Natural killer cell treated with Interleukin-12 subunit alpha and Interleukin-12 subunit beta and Interleukin-15 and Interleukin-18, amount 100 ng/mL, for 72 hours (primary cell): ENCODE measurements at places on chromosomes 1 and 21. TPM values are rescaled to one million over a fixed set of nuclear protein-coding genes. Genes with fewer than 3 reads are reported as not detected.

The SLC41A1 gene
- 80.2 TPM for total RNA-seq

The EYA3 gene
- 64.6 TPM for total RNA-seq

- no peak for DNase-seq
Measured at GRCh38 chr1:228782662-228783417, 47.6 kb downstream of the RHOU start.

GRCh38 chr1:224333309-224333926 lies 3.4 kb upstream of the NVL start:
- DNase-seq, result peak; percentile 67

- no peak for DNase-seq
Measured at GRCh38 chr1:172451002-172451443, 7.2 kb upstream of the PIGC start.

The TMEM82 gene
- total RNA-seq, result not detected

The PPP2R5A gene
- 37.6 TPM for total RNA-seq

DNA sequence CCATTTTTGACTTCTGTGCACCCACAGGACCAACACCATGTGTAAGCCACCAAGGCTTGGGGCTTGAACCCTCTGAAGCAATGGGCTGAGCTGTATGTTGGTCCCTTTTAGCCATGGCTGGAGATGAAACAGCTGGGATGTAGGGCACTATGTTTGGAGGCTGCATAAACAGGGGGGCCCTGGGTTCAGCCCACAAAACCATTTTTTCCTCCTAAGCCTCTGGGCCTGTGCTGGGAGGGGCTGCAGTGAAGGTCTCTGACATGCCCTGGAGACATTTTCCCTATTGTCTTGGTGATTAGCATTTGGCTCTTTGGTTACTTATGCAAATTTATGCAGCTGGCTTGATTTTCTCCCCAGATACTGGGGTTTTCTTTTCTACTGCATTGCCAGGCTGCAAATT lies 144.9 kb downstream of the ZNF326 start:
- no peak for DNase-seq

The LRIF1 gene
- total RNA-seq, result 21.0 TPM

GRCh38 chr1:219537223-219537631 lies 75.7 kb downstream of the ZC3H11B start:
- DNase-seq, result no peak

DNA sequence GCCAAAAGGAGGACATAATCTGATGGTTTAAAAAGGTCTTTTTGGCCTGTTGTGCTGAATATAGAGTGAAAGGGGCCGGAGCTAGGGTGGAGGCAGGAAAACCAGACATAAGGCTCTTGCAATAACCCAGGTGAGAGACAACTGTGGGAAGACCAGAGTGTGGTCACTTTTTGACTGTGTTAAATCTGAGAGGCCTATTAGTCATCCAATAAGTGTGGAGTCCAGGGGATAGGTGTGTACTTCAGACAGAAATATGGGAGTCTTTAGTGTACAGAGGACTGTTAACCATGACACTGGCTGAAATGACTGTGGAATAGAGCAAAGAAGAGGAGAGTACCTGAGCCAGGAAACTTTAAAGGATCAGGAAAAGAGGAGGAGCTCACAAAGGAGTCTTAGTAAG lies 89.3 kb downstream of the VAV3 start:
- DNase-seq, result no peak

GRCh38 chr1:65704318-65704717 lies 88.4 kb upstream of the PDE4B start:
- DNase-seq, result no peak
